ENCODE measurements at places on chromosomes 5 and 9.

- H3K27me3 ChIP-seq: no peaks in the 10 kb centered on the region
- no peak for DNase-seq
- no peak overlapping the region for H3K27ac ChIP-seq
- H3K4me3 ChIP-seq: no peak overlapping the region
- peaks cover 8% of the 10 kb centered on the region for H3K4me1 ChIP-seq
Observed at GRCh38 chr5:95924720-95925377, 36.8 kb downstream of the ELL2 start.

DNA sequence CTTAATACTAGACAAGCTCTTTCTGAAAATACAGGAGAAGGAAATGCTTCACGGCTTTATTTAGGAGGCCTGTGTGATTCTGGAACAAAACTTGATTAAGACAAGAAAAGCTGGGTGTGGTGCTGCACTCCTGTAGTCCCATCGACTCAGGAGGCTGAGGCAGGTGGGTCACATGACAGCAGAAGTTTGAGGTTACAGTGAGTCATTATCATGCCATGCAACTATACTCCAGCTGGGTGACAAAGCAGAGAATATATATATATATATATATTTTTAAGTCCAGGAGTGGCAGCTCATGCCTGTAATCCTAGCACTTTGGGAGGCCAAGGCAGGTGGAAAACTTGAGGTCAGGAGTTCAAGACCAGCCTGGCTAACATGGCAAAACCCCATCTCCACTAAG, 33.1 kb upstream of the SPIN1 start:
- no peak for DNase-seq
- H3K27me3 ChIP-seq: no peaks in the 10 kb centered on the region
- H3K4me1 ChIP-seq: no peaks in the 10 kb centered on the region
- H3K4me3 ChIP-seq: no peak overlapping the region

DNA sequence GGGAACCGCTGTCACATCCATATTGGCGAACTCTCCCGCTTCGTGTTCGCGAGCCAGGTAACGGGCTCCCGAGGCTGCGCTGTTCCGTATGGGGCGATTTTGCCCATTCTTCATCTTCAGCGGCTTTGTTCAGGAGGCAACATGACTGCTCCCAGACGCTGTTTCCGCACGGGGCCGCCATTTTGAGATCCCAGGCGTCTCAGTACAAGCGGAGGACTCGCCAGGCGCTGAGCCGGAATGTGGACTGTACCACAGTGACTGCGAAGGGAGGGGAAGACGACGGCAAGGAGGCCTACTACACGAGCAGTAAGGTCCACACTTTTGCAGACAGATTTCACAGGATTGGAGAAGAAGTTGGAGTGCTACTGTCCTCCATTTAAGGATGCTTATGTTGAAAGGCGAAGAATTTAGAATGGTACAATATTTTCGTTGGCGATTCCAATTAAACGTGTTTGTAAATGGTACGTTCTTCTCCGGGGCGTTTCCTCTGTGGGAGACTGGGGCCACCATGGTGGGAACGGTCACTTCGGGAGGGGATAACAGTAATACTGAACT, 41.6 kb upstream of the ZNF300 start:
- H3K4me1 ChIP-seq: no peaks in the 10 kb centered on the region
- no peak for DNase-seq
- H3K27me3 ChIP-seq: peaks cover 31% of the 10 kb centered on the region
- no peaks in the 10 kb centered on the region for H3K36me3 ChIP-seq

DNA sequence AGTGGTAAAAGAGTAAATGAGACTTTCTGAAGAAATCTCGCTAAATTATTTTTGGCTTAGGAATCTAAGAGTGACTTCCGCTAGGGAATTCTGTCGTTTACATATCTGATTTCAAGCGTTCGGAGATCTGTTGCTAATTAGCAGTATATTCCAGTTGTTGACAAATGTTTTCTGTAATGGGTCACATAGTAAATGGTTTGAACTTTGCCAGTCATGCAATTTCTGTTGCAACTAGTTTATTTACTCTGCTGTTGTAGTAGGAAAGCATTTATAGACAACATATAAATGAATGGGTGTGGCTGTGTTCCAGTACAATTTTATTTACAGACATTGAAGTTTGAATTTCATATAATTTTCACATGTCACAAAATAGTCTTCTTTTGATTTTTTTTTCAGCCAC, 57.4 kb upstream of the JAK2 start:
- H3K4me1 ChIP-seq: no peaks in the 10 kb centered on the region
- no peaks in the 10 kb centered on the region for H3K36me3 ChIP-seq
- H3K27ac ChIP-seq: no peak overlapping the region
- H3K27me3 ChIP-seq: no peaks in the 10 kb centered on the region
- no peak overlapping the region for H3K4me3 ChIP-seq
- DNase-seq: no peak

- peaks cover 38% of the 10 kb centered on the region for H3K4me1 ChIP-seq
- peak overlapping the region; percentile 48 for H3K4me3 ChIP-seq
- no peaks in the 10 kb centered on the region for H3K27me3 ChIP-seq
- peaks cover 100% of the 10 kb centered on the region for H3K36me3 ChIP-seq
- DNase-seq: no peak
Observed at GRCh38 chr5:150406103-150406722, 6.5 kb downstream of the CD74 start.

- H3K4me3 ChIP-seq: no peak overlapping the region
- H3K27ac ChIP-seq: no peak overlapping the region
- no peaks in the 10 kb centered on the region for H3K36me3 ChIP-seq
Observed at GRCh38 chr5:66881480-66882161, 285.4 kb downstream of the MAST4 start.

DNA sequence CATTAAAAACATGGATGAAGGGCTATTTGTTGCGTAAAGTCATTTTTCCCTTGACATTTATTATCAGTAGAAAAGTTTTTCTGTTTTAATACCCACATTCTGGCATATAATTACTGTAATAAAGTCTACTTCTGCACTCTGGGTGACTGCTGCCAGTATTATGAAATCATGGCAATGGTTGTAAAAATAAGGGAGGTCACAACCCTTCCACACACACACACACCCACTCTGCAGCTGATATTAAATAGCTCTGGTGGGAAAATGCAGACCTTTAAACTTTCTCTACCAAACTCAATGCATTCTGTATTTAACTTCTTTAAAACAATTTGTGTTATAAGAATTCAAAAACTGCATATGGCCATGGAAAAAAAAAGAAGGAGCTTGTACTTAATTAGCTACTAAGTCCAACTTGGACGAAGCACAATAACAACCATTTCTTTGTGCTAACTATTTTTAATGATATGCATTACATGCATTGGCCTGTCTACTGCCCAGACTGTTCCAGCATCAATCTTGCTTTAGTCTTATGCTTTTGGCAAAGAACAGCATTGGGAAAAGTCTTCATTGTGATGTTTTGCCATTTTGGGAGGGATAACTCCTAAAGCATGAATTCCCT, 137.6 kb upstream of the MAP3K1 start:
- H3K4me3 ChIP-seq: no peak overlapping the region
- H3K27me3 ChIP-seq: peaks cover 22% of the 10 kb centered on the region
- H3K36me3 ChIP-seq: no peaks in the 10 kb centered on the region
- H3K4me1 ChIP-seq: no peaks in the 10 kb centered on the region
- DNase-seq: no peak

GRCh38 chr9:22136461-22137096, 127.5 kb upstream of the CDKN2B start:
- no peak overlapping the region for H3K4me3 ChIP-seq
- H3K4me1 ChIP-seq: no peaks in the 10 kb centered on the region
- no peak overlapping the region for H3K27ac ChIP-seq
- DNase-seq: no peak

Measured in effector memory CD8-positive, alpha-beta T cell (primary cell).